ENCODE measurements at places on chromosomes 4 and X.

DNA sequence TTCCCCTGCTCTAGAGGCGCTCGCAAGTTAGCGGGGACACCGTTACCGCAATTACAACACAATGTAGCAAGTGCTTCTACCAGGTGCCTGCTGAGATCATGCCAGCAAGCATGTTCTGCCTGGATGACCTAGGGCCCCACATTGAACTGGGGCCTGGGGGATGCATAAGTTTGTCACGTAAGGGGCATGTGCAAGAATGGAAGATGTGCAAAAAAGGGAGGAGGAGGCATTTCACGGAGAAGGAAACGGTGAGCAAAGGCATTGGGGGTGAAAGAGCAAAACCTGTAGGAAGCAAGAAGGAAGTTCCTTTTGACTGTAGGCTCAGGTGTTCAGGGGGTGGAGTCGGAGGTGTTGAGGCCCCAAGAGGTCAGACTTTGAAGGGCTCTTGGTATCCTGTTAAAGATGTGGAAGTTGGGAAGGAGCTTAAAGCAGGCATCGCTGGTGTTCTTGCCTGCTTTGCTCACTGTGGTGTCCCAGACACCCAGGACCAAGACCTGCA is 602 bp upstream of the SCARB2 start:
- DNase-seq, result no peak

GRCh38 chr4:185998791-185999190 is 70.2 kb upstream of the TLR3 start:
- DNase-seq, result no peak

DNA sequence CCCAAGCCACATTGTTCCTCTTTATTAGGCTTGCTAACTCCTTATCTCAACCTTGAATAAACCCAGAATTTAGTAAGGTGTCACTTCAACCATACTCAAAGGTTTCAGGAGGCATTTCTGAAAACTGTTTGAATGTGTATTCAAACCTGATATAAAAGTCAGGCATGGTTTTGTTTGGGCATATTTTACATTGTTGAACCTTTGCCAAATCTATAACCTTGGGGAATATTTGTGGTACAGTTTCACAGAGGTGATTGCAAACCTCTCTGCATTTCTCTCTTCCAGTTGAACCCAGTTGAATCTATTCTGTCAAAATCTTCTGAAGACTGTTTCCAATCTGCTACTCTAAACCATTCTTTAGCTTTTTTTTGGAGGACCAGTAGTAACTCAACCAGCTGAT is 409.0 kb downstream of the TECRL start:
- no peak for DNase-seq

DNA sequence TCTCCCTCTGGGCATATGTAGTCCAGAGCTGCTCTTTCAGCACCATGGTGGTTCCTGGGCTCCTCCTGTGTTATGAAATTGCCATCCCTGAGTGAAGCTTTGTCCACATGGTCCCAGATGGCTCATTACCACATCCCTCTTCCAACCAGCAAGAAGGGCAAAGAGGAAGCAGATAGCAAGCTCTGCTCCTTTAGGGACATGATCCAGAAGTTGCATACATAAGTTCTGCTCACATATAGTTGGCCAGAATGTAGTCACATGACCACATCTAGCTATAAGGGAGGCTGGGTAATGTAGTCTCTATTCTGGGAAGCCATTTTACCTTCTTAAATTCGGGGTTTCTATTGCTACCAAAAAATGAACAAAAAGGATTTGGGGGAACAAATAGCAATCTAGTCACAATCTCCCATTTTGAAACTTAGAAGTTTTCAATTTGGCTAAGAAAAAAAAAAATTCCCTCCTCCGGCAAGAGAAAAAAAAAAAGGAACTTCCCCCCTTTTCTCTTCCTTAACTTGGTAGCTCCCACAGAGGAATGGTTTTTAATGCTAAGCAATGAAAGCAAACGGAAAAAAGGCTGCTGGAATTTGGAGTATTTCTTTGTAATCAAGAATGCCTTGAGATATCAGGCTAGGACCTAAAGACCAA is 88.2 kb upstream of the USP9X start:
- DNase-seq, result peak; percentile 83

GRCh38 chrX:46611658-46612362 is 38.2 kb downstream of the CHST7 start:
- DNase-seq, result no peak

DNA sequence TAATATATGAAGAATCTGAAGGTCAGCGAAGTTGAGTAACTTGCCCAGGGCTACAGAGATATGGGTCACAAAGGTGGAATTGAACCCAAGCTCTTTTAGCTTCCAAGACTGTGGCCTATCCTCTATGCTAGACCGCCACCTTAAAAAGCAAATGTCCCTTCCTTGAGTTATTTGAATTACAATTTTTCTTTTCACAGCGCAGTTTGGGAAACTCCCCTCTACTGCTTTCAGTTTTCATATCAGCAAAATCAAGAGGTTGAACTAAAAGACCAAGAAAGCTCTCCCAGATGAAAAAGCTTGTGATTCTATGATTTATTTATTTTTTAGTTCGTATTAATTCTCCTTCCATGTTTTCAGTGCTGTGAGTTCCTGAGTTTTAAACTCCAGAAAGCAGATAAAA is 174.5 kb upstream of the C1QTNF7 start:
- peak; percentile 64 for DNase-seq

DNA sequence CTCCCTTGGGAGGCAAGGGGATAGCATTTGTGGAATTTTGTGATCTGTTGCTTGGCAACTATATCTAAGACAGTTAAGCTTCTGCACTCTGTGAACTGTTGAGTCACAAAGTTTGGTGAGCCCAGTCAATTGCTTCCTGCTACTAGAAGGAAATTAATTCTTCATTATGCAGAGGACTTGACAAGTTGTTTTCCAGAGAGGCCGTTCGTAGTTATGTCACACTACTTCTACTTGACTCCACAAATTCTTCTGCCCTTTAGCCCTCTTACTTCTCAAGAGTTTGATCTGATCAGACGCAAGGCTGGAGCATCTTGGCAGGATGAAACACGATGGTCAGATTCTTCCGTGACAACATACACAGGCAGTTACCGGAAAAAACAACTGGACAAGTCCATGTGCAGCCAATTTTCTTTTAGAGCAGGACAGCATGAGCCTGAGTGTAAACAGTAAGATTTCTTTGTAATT is at the start of gene C4orf51:
TSS of gene C4orf51 (plus strand) at position 156 of the 465 bp plus-strand sequence. CDS start at position 214, 58 bp downstream.
- no peak for DNase-seq

All from suppressor macrophage treated with lipopolysaccharide for 4 hours (primary cell).